Fibroblast of skin of abdomen (primary cell): ENCODE measurements at places on chromosomes 6 and 20.

GRCh38 chr6:14658886-14659561 lies 541.5 kb downstream of the CD83 start:
- DNase-seq: peak; percentile 46

GRCh38 chr6:117464700-117465099 lies 17.8 kb upstream of the DCBLD1 start:
- no peak for DNase-seq

- DNase-seq: peak; percentile 69
Measured at GRCh38 chr6:44257025-44257752, at the start of gene SLC35B2. Gene SLC35B2 (minus strand): TSS chr6:44257528. CDS start chr6:44257410, 118 bp downstream.

DNA sequence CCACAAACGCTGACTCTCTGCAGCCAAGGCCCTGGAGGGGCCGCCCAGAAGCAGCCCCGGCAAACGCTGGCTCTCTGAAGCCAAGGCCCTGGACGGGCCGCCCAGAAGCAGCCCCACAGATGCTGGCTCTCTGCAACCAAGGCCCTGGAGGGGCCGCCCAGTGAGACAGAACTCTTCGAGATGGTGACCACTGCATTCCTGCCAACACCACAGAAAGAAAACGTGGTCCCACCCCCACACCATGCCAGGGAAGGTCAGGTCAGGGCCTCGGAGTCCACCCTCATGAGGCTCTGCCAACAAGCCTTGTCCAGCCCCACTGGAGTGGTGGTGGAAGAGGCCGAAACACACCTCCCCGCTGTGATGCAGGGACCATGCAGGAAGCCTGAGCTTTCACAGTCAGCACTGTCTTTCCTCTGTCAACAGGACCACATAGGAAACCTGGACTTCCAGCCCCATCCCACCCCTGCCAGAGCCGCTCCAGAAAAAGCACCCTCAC lies 97.5 kb downstream of the DLL1 start:
- no peak for DNase-seq

GRCh38 chr6:115838763-115839401 lies 221.8 kb downstream of the FRK start:
- DNase-seq: peak; percentile 11

GRCh38 chr6:72861935-72862432 lies 240.1 kb downstream of the KCNQ5 start:
- DNase-seq: peak; percentile 49

DNA sequence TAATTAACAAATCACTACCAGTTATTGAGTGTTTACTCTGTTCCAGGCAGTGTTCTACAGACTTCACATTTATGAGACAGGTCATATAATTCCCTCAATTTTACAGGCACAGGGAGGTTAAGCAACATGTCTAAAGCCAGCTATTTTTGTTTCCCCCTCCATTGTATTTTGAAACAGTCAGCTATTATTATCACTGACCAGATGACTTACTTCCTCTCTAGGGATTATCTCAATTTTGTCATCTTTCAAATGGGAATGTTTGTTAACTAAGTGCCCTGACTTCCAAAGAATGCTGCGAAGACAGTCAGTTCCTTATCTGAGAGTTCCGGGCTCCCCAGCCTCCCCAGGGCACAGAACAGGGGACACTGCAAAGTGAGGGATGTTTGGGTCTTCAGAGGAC lies 5.6 kb upstream of the CNPY3 start:
- no peak for DNase-seq

GRCh38 chr6:26544473-26544872 lies 6.3 kb downstream of the HMGN4 start:
- no peak for DNase-seq

DNA sequence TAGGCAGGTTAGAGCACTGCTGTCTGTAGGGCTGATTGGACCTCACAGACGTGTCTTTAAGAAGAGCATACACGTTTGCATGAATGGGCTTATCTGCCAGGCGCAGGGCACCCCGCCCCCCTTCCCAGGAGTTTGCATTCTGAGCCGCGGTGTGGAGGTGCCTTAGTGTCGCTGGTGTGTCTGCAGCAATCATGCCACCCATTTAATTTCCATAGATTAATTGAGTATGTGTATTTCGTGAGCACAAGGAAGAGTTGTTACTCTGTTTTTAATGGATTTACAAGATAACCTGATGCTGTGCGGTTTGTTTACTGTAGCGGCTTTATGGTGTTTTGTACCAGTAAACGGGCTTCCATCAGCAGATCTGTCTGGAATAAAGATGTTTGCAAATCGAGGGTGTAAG lies 107.7 kb downstream of the ZDHHC14 start:
- DNase-seq: no peak

GRCh38 chr20:21357844-21358243 lies 39.5 kb downstream of the NKX2-4 start:
- DNase-seq: no peak

DNA sequence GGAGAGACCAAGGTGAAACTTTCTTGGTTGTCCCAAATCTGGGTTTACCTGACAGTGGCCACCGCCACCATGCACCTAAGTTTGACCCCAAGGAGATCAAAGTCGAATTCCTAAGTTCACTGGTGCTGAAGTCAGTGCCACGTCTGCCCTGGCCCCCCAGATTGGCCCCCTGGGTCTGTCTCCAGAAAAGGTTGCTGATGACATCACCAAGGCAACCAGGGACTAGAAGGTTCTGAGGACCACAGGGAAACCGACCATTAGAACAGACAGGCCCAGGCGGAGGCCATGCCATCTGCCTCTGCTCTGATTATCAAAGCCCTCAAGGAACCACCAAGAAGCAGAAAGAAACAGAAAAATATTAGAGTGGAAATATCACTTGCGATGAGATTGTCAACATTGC lies 91.2 kb downstream of the DLL1 start:
- DNase-seq: no peak

- no peak for DNase-seq
Measured at GRCh38 chr6:24492475-24492874, 2.3 kb upstream of the ALDH5A1 start.

- DNase-seq: no peak
Measured at GRCh38 chr6:7135755-7136154, 28.0 kb downstream of the RREB1 start.

GRCh38 chr20:44034965-44035635 lies 120.4 kb downstream of the TOX2 start:
- no peak for DNase-seq

DNA sequence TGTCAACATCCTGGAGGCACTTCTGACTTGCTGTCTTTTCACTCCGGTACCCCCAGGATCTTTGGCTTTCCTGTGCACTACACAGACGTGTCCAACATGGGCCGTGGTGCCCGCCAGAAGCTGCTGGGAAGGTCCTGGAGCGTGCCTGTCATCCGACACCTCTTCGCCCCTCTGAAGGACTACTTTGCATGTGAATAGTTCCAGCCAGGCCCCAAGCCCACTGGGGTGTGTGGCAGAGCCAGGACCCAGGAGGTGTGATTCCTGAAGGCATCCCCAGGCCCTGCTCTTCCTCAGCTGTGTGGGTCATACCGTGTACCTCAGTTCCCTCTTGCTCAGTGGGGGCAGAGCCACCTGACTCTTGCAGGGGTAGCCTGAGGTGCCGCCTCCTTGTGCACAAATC lies 12.0 kb upstream of the MAPRE1 start:
- no peak for DNase-seq
